Activated naive CD4-positive, alpha-beta T cell treated with anti-CD3 and anti-CD28 coated beads for 36 hours (primary cell): ENCODE measurements at places on chromosomes 7 and 10.

GRCh38 chr10:46220872-46221538 is 65.8 kb upstream of the ANTXRL start:
- DNase-seq = no peak

GRCh38 chr7:134327896-134328295 is 11.2 kb upstream of the SLC35B4 start:
- DNase-seq = peak; percentile 70

GRCh38 chr7:45625714-45626440 is 51.7 kb downstream of the ADCY1 start:
- no peak for DNase-seq

- no peak for DNase-seq
These were observed 92.0 kb upstream of the RPA3 start for GRCh38 chr7:7810380-7810779.

GRCh38 chr7:64905133-64905532 is 2.1 kb downstream of the ZNF273 start:
- DNase-seq = no peak

DNA sequence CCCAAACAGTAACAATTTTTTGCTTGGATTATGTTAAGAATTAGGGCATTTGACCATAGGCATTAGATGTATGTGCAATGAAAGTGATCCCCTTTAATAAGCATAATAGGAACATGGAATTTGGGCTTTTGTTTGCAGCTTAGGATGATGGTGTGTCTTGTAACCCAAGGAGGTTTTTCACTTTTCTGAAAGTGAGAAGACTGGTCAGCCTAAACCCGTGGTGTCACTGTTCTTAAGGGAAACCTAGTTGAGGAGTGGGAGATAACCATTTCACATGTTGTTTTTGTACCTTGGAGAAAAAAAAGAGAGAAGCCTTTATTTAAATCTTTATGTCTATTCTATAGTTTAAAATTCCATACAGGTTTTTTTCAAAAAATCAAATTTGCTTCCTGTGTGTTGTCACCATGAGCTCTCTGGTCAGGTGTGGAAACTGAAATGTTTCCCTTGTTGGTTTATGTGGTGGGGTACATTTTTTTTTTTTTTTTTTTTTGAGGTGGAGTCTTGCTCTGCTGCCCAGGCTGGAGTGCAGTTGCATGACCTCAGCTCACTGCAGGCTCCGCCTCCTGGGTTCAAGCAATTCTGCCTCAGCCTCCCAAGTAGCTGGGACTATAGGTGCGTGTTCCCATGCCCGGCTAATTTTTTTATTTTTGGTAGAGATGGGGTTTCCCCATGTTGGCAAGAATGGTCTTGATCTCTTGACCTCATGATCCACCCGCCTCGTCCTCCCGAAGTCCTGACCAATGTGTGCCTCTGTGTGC is 7.7 kb downstream of the CCM2 start:
- DNase-seq = no peak

- peak; percentile 82 for DNase-seq
These were observed 56.5 kb upstream of the PCGF5 start for GRCh38 chr10:91163869-91164474.

- DNase-seq = no peak
These were observed 50.5 kb downstream of the NUDCD3 start for GRCh38 chr7:44439926-44440325.

GRCh38 chr10:124239696-124240095 is 146.3 kb upstream of the CHST15 start:
- DNase-seq = no peak
